B cell (primary cell): ENCODE measurements at places on chromosomes 2 and 18. TPM values are rescaled to one million over a fixed set of nuclear protein-coding genes. Genes with fewer than 3 reads are reported as not detected.

DNA sequence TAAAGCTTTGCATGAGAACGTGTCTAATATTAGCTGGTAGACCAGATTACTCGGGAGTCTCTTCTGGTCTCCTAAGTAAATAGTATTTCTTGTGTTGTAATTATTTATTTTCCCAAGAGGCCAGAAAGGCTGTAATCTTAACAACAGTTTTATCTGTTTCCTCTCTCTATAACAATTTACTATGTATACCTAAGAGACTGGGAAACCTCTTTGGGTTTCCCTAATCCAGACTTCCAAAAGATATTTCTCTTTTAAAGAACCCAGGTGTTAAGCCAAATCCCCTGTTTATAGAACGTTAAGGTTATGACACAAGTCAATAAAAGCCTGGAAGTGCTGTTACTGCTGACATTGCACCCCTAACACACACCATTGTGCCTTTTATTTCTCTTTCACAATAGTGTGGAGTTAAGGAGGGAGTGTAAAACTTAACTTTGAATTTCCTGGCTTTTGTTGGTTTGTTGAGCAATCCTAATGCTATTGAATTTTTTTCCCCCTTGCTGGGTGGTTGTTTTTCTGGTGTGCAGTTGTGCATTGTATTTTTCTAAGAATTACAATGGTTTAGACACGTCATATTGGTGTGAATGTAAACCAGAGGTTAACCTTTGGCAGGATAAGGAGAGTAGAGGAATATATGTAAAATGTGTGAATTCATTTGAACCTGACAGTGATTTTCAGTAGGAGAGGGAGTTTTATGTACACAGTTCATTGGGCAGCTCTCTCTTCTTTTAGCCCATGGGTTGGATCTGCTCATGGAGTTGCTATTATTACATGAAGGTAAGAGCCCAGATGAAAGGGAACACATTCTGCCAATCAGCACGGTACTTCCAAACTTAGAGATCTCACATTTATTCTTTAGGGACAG, 192.8 kb downstream of the MTX2 start:
- H3K4me3 ChIP-seq, result no peak overlapping the region
- no peaks in the 10 kb centered on the region for H3K27me3 ChIP-seq

GRCh38 chr18:27865431-27865830, 311.5 kb downstream of the CDH2 start:
- H3K4me3 ChIP-seq, result no peak overlapping the region
- no peaks in the 10 kb centered on the region for H3K4me1 ChIP-seq
- no peaks in the 10 kb centered on the region for H3K36me3 ChIP-seq
- DNase-seq, result no peak

- H3K4me1 ChIP-seq, result no peaks in the 10 kb centered on the region
- no peak overlapping the region for H3K4me3 ChIP-seq
- no peak for DNase-seq
Measured at GRCh38 chr18:44258576-44258975, 422.1 kb upstream of the SETBP1 start.

DNA sequence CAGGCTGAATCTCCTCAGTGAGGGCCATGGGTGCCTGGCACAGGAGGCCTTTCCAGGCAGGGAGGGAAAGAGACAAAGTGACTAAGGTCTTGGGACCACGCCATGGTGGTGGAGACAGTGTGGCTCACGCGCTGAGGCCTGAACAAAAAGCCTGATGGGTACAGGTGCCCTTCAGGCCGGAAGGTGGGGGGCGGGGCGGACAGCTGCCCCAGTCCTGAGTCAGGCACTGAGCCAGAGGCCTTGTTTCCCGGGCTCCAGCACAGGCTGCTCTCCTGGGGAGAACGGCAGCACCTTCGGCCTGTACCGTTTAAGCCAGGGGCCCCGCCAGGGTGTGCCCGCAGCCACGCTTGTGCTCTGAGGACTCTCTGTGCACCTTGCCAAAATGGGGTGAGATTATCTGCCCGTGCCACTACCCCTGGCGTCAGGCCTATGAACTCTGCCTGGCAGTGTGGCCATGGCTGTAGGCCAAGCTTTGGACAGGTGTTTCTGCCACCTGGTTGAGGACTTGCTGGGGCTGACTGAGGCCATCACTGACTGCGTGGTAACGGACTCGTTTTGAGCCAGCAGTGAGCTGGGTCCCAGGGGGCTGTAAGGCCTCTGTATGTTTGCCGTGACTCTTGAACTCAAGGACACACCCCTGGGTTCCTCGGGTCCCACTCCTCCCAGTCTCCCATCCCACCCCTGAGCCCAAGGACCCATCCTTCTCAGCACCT, 31.7 kb upstream of the DNMT3A start:
- peaks cover 28% of the 10 kb centered on the region for H3K4me1 ChIP-seq
- H3K27me3 ChIP-seq, result no peaks in the 10 kb centered on the region
- H3K4me3 ChIP-seq, result no peak overlapping the region
- H3K27ac ChIP-seq, result no peak overlapping the region
- peak; percentile 7 for DNase-seq

DNA sequence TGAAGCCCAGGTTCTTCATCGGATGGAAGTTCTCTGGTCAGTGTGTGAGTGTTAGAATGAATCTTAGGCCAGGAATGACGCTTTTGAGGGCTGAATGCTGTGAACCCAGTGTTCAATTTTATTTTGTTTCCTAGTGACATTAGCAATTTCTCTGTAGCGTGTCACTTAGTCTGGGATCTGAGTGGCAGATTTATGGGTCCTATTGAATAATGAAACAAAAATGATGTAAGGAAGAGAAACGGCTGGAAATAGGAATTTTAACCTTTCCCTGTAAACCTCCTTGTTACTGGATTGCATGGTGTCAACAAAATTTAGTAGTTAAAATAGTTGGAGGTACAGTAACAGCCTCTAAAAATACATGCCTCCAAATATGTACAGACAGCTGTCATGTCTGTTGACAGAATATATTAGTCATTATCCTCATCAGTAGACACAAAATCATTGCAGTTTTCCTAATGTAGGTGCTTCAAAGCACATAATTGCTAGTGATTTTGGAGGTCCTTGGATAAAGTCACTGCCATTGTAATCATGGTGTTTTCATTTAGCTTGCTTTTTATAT, 223.8 kb upstream of the SPRED2 start:
- H3K4me3 ChIP-seq, result no peak overlapping the region
- H3K4me1 ChIP-seq, result no peaks in the 10 kb centered on the region
- no peak overlapping the region for H3K27ac ChIP-seq
- H3K27me3 ChIP-seq, result no peaks in the 10 kb centered on the region
- no peak for DNase-seq

- no peaks in the 10 kb centered on the region for H3K4me1 ChIP-seq
- H3K4me3 ChIP-seq, result no peak overlapping the region
- no peak for DNase-seq
- no peak overlapping the region for H3K27ac ChIP-seq
Measured at GRCh38 chr2:98882368-98882767, 53.7 kb downstream of the CRACDL start.

DNA sequence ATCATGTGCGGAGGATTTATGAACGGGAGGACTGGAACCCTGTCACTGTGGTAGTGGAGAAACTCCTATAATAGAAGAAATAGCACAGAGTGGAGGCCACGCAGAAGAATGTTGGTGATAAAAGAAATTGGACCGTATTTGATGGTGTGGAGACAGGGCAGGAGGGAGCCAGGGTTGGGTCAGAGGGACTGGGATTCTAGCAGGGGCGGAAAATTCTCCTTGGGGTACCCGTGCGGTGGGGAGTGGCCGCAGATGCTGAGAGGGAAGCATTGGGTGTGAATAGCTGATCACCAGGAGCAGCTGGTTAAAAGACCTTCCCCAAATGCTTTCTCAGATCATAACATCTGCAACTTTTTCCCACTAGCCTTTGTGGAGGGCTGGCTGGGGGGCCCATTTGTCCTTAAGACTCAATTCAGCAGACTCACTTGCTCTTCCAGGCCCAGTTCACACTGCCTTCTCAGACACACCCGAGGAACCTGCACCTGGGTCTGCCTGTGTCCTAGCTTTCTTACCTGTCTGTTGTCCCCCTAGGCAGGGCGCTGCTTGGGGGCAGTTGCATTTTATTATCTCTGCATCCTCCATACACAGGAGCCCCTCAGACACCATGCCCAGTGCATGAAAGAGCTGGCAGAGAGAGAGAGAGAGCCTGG, 7.1 kb downstream of the SH3BP4 start:
- DNase-seq, result no peak
- H3K4me3 ChIP-seq, result no peak overlapping the region
- H3K36me3 ChIP-seq, result no peaks in the 10 kb centered on the region
- H3K27me3 ChIP-seq, result no peaks in the 10 kb centered on the region
- H3K27ac ChIP-seq, result no peak overlapping the region
- no peaks in the 10 kb centered on the region for H3K4me1 ChIP-seq

GRCh38 chr2:163319006-163319405, 416.8 kb downstream of the FIGN start:
- H3K4me1 ChIP-seq, result no peaks in the 10 kb centered on the region
- no peaks in the 10 kb centered on the region for H3K27me3 ChIP-seq
- DNase-seq, result no peak
- H3K27ac ChIP-seq, result no peak overlapping the region

DNA sequence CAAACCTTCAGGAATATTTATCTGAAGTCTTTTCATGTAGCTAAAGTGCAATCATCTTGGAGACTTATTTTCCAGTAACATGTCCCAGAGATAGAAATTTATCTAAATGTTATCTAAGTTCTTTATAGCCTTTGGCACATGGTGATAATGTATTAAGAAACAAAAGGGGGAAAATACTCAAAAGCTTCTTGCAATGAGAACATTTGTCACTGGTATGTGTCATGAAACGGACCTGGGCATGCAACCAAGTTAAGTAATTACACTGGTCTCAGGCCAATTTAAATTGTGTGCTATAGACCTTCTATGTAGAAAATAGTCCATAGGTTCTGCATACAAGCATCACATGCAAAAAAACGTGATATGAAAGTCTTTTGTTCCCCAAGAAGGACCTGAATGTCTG, 136.2 kb downstream of the SLC8A1 start:
- H3K4me3 ChIP-seq, result no peak overlapping the region
- no peaks in the 10 kb centered on the region for H3K36me3 ChIP-seq
- DNase-seq, result no peak
- no peaks in the 10 kb centered on the region for H3K4me1 ChIP-seq
- no peak overlapping the region for H3K27ac ChIP-seq
- no peaks in the 10 kb centered on the region for H3K27me3 ChIP-seq

GRCh38 chr18:47736376-47737140, 193.9 kb downstream of the SMAD2 start:
- no peaks in the 10 kb centered on the region for H3K36me3 ChIP-seq
- H3K4me3 ChIP-seq, result no peak overlapping the region
- no peaks in the 10 kb centered on the region for H3K27me3 ChIP-seq

DNA sequence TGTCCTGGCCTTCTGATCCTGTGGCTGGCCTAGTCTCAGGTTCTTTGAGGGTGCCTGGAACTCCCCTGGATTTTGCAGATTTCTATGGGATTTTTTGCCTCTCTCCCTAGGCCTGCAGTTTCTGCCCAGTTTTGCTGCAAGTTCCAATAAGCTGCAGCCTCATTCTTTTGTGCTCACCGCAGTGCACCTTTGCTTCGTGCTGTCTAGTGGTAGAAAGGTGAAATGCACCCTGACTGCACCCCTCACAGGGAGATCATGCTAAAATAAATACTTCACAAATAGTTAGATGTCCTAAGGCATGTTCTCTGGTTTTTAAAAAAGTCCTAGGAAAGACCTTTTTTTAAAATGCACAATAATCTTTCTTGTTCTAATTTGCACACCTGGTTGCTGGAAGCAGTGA, 72.5 kb downstream of the GNAL start:
- no peak overlapping the region for H3K27ac ChIP-seq
- no peak overlapping the region for H3K4me3 ChIP-seq
- DNase-seq, result no peak
- H3K4me1 ChIP-seq, result no peaks in the 10 kb centered on the region
- H3K36me3 ChIP-seq, result no peaks in the 10 kb centered on the region
- H3K27me3 ChIP-seq, result no peaks in the 10 kb centered on the region

DNA sequence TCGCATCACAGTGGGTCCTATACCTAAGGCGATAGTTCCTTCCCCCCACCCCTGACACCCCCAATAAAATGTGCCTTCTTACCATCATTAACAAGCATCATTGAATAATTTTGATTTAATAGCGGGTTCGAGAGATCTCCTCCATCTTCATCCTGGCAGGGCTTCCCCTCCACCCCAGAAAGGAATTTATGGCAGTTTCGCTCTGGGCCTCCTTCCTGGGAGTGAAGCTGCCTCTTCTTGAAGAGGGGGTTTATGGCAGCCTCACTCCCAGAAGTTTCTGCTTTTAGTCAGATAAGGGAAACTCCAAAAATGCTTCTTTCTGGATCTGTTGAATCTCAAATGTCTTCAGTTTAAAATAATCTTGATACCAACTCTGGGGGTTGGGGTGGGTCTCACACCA, 45.7 kb downstream of the RRM2 start:
- DNase-seq, result no peak
- H3K4me1 ChIP-seq, result peaks cover 9% of the 10 kb centered on the region
- H3K27ac ChIP-seq, result no peak overlapping the region
- no peaks in the 10 kb centered on the region for H3K27me3 ChIP-seq
- H3K4me3 ChIP-seq, result no peak overlapping the region
- H3K36me3 ChIP-seq, result no peaks in the 10 kb centered on the region

DNA sequence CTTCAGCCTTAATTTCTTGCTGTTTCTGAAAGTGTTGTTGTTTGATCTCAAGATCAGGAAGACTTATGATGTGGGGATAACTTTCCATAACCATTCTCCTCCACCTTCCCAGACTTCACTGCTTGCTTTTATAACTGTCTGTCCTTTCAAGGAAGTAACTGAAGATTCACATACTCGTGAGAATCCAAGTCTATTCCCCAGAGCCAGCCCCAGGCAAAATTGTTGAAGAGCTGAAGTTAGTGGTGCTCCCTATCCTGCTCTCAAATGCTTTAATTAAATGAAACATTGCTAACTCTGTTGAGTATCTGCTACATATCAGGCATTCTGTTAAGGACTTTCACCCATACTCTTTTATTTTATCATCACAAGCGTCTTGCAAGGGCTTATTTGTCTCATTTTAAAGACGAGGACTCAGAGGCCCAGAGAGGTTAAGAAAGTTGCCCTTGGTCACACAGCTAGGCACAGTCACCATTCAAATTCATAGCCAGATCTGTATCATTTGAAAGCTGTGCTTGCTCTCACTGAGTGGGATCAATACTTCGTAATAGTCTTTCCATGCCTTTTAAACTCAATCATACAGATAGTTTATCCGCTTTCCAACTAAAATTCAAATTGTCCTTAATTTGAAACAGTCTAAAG, 189.8 kb upstream of the TCF4 start:
- peaks cover 19% of the 10 kb centered on the region for H3K4me1 ChIP-seq
- no peak overlapping the region for H3K4me3 ChIP-seq
- no peaks in the 10 kb centered on the region for H3K27me3 ChIP-seq
- no peaks in the 10 kb centered on the region for H3K36me3 ChIP-seq

DNA sequence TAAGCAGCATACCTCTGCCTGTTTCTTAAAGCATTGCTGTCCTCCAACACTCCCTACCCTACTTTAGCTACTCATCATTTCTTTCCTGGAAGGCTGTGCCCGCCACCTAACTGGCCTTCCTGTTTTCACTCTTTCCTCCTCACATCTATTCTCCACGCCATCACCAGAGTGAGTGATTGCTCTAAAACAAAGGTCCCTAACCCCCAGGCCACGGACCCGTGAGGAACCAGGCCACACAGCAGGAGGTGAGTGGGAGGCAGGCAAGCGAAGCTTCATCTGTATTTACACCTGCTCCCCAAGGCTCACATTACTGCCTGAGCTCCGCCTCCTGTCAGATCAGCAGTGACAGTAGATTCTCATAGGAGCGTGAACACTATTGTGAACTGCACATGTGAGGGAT, 13.3 kb upstream of the ZEB2 start:
- no peak overlapping the region for H3K4me3 ChIP-seq
- H3K4me1 ChIP-seq, result no peaks in the 10 kb centered on the region
- H3K27me3 ChIP-seq, result no peaks in the 10 kb centered on the region

Gene IL37
- total RNA-seq, result 0.79 TPM in 1 of 2 replicates, not detected in the other

Gene MFSD2B
- total RNA-seq, result not detected in 2 replicates

Gene C1QL2
- total RNA-seq, result not detected in 2 replicates
